Activated CD4-positive, alpha-beta memory T cell treated with anti-CD3 and anti-CD28 coated beads, Interleukin-2, amount 10 ng/mL, durations not matched to agents 7 days and 5 days (primary cell): ENCODE measurements at places on chromosomes 5 and 9. TPM values are rescaled to one million over a fixed set of nuclear protein-coding genes. Genes with fewer than 3 reads are reported as not detected.

CA9 gene
- total RNA-seq: 1.1 TPM

TSLP gene
- 0.15 TPM for total RNA-seq

GRCh38 chr5:154541553-154541952 is 63.5 kb upstream of the HAND1 start:
- no peaks in the 10 kb centered on the region for H3K4me1 ChIP-seq
- no peaks in the 10 kb centered on the region for H3K36me3 ChIP-seq
- no peak overlapping the region for H3K27ac ChIP-seq

GRCh38 chr5:78649211-78649695 is 681 bp upstream of the LHFPL2 start:
- DNase-seq: no peak
- H3K36me3 ChIP-seq: peaks cover 3% of the 10 kb centered on the region
- peaks cover 50% of the 10 kb centered on the region for H3K27me3 ChIP-seq
- no peak overlapping the region for H3K27ac ChIP-seq
- peaks cover 13% of the 10 kb centered on the region for H3K4me1 ChIP-seq

GRCh38 chr5:133735346-133735745 is 123.0 kb upstream of the FSTL4 start:
- no peak overlapping the region for H3K27ac ChIP-seq
- H3K4me1 ChIP-seq: no peaks in the 10 kb centered on the region
- H3K4me3 ChIP-seq: no peak overlapping the region
- DNase-seq: no peak
- peaks cover 3% of the 10 kb centered on the region for H3K27me3 ChIP-seq
- no peaks in the 10 kb centered on the region for H3K36me3 ChIP-seq

DNA sequence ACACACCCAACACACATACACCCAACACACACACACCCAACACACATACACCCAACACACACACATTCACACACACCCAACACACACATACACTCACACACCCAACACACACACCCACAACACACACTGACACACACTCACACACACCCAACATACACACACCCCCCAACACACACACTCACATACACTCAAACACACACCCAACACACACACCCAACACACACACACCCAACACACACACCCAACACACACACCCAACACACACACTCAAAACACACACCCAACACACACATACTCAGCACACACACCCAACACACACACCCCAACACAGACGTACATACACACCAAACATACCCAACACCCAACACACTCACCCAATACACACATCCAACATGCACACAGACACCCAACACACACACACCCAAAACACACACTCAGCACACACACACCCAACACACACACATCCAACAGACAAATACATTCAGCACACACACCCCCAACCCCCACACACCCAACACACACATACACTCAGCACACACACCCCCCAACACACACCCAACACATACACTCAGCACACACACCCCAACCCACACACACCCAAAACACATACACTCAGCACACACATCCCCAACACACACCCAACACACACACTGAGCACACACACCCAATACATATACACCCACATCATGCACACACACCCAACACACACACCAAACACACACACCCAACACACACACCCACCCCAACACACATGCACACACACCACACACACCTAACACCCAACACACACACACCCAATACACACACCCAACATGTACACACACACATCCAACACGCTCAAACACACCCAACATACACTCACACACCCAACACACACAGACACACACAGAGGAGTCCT is 479.5 kb upstream of the DAP start:
- no peak overlapping the region for H3K4me3 ChIP-seq
- DNase-seq: no peak
- no peaks in the 10 kb centered on the region for H3K27me3 ChIP-seq
- no peak overlapping the region for H3K27ac ChIP-seq
- H3K36me3 ChIP-seq: no peaks in the 10 kb centered on the region

DNA sequence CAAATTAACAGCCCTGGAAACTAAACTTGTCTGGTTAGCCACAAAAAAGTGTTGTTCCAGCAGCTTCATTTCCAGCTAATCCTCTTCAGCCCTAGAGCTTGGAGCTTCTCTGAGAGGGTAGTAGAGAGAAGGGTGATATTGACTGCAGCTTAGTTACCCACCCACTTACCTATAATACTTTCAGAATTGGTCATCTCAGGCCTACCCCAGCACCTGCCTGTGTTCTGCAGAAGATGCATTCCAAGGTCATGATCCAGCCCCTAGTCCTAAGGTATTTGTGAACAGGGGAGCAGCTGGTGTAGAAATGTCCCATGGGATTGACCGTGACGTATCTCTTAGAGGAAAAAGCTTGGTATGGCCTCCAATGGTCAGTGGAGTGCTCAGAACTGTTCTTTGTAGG is 289.0 kb downstream of the NR3C1 start:
- no peak for DNase-seq
- H3K4me3 ChIP-seq: no peak overlapping the region
- H3K4me1 ChIP-seq: peaks cover 11% of the 10 kb centered on the region
- H3K36me3 ChIP-seq: no peaks in the 10 kb centered on the region
- no peaks in the 10 kb centered on the region for H3K27me3 ChIP-seq

DNA sequence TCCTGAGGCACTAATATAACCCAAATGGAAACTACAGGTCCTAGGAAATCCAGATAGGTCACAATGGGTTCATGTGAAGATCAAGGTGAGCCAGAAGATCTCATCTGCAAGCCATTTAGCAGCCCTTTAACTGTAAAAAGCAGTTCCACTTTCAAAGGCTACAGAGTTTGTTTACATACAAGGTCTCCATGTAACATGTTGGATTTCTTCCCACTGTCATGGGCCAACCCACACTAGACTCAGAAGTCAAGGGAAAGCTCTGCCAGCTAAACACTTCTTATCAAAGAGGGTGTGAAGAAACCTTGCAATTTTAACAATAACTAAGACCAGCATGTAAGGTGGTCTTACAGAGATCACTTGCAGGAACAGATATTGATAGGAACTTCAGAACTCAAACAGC is 3.8 kb upstream of the CTNNAL1 start:
- H3K4me3 ChIP-seq: no peak overlapping the region
- H3K27me3 ChIP-seq: no peaks in the 10 kb centered on the region
- no peak for DNase-seq
- H3K4me1 ChIP-seq: peaks cover 19% of the 10 kb centered on the region

DNA sequence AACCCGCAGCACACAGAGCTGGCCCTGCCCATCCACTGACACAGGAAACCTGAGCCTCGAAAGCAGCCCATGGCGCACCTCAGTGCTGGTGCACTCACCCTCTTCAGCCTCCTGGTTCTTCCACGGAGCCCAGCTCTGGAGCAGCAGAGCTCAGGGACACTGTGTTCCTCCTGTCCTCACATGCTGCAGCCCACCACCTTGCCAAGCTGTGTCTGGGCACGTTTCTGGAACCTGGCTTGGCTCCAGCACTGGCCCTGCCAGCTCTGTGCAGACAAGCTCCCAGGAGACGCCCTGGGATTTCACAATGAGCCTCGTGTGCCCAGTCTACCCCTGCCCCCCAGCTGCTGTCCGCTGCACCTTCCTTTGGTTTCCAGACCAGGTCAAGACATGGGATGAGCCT is 119.5 kb downstream of the SYK start:
- peaks cover 4% of the 10 kb centered on the region for H3K27me3 ChIP-seq
- no peaks in the 10 kb centered on the region for H3K36me3 ChIP-seq
- DNase-seq: no peak
- peaks cover 2% of the 10 kb centered on the region for H3K4me1 ChIP-seq

C5orf22 gene
- 29.7 TPM for total RNA-seq

DNA sequence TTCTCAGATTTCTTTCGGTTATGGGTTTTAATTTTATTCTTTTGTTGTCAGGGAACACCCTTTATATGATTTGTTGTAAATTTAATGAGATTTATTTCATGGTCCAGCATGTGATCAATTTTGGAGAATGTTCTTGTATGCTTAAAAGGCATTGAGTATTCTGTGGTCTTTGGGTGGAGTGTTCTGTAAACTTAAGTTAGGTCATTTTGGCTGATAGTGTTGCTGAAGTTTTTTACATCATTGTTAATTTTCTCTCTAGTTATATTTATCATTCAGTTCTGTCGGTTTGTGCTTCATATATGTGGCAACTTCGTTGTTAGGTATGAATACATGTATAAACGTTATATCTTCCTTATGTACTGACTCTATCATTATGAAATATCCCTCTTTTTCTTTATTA is 55.5 kb downstream of the NIPBL start:
- H3K27ac ChIP-seq: no peak overlapping the region
- DNase-seq: no peak
- no peaks in the 10 kb centered on the region for H3K27me3 ChIP-seq
- peaks cover 7% of the 10 kb centered on the region for H3K4me1 ChIP-seq

DNA sequence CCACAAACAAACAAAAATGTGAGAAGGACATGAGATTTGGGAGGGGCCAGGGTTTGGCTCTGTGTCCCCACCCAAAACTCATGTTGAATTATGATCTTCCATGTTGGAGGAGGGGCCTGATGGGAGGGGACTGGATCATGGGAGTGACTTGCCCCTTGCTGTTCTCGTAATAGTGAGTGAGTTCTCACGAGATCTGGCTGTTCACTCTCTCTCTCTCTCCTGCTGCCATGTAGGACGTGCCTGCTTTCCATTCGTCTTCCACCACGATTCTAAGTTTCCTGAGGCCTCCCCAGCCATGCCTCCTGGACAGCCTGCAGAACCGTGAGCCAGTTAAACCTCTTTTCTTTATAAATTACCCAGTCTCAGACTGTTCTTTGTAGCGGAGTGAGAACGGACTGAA is 118.7 kb downstream of the RXRA start:
- peaks cover 17% of the 10 kb centered on the region for H3K4me1 ChIP-seq
- H3K27ac ChIP-seq: no peak overlapping the region
- DNase-seq: no peak
- no peak overlapping the region for H3K4me3 ChIP-seq

CDH12 gene
- not detected for total RNA-seq

GRCh38 chr5:34598177-34598794 is 57.8 kb upstream of the RAI14 start:
- H3K36me3 ChIP-seq: no peaks in the 10 kb centered on the region
- peaks cover 3% of the 10 kb centered on the region for H3K27me3 ChIP-seq
- H3K27ac ChIP-seq: no peak overlapping the region
- no peak for DNase-seq
- H3K4me1 ChIP-seq: no peaks in the 10 kb centered on the region

- H3K4me1 ChIP-seq: no peaks in the 10 kb centered on the region
- DNase-seq: no peak
- no peak overlapping the region for H3K4me3 ChIP-seq
- no peak overlapping the region for H3K27ac ChIP-seq
- H3K36me3 ChIP-seq: no peaks in the 10 kb centered on the region
These were observed 528.9 kb downstream of the DTWD2 start for GRCh38 chr5:118459490-118459889.

- DNase-seq: no peak
- no peak overlapping the region for H3K27ac ChIP-seq
- H3K27me3 ChIP-seq: no peaks in the 10 kb centered on the region
These were observed 15.9 kb downstream of the PPP2R2B start for GRCh38 chr5:146862641-146863040.
